Natural killer cell (primary cell): ENCODE measurements at places on chromosomes 7 and 10.

DNA sequence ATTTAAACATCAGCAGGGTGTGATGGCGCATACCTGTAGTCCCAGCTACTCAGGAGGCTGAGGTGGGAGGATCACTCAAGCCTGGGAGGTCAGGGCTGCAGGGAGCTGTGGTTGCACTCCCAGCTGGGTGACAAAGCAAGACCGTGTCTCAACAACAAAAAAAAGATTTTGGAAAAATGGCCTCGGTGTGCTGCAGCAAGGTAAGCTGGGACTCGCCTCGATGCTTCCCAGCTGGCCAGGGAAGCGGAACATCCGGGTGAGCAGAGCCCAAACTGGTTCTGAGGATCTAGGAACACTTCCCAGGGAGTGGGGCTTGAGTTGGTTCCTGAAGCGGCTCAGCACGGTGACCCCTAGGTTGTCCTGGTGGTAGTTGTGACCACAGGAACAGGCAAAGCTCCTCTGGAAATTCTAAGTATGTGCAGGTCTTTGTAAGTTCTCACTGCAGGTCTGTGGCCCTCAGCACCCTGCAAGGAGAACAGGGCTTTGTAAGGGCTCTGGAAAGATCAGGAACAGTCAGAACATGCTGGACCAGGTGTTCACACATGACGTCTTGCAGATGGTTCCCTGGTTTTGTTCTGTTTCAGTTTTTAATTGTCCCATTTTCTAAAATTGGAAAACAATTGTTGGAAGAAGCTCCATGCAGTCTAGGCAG, 38.6 kb upstream of the ZMIZ2 start:
- DNase-seq = no peak

- peak; percentile 81 for DNase-seq
Measured at GRCh38 chr10:84537447-84537931, 209.1 kb downstream of the CCSER2 start.

DNA sequence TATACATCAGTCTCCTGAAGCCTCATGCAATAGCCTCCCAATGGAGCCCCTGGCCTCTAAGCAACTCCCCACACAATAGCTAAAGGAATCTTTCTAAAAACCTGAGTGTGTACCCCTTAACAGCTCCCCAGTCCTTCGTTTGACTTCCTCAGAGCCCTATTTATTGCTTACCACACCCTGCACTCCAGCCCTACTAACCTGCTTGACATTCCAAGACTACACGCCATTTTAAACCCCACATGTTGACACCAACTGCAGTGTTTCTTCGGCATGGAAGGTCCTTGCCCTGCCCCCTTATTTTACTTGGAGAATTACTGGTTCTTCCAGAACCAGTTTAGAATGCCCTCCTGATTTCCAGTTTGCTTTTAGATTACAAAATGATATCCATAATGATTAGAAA, 10.8 kb downstream of the SRPK2 start:
- DNase-seq = no peak

- DNase-seq = no peak
Measured at GRCh38 chr7:139572704-139573385, 49.4 kb downstream of the CLEC2L start.

DNA sequence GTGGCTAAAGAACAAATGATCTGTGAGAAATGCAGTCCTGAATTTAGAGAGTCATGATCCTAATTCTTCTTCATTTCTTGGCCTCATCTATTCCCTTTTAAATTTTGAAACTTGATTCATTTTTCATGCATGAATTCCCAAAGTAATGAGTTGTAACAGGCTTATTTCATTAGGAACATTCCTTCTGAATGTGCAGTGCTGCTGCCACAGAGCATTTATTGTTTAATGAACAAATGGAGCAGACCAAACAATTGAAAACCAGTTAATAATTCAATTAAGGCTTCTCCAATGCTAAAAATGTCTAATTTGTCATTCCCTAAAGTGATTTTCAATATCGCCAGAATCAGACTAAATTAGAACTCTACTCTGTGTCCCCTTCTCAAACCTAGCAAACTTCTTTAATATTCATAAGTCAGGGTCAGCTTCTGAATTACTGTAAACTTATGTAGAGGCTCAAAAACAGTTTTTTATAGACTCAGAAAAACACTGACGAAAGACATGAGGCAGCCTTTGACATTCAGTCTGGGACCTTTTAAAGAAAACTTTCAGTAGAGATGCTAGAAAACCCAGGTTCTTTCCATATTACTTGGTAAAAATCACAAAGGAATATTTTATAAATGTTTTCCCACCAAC, 14.5 kb downstream of the LSMEM1 start:
- no peak for DNase-seq

DNA sequence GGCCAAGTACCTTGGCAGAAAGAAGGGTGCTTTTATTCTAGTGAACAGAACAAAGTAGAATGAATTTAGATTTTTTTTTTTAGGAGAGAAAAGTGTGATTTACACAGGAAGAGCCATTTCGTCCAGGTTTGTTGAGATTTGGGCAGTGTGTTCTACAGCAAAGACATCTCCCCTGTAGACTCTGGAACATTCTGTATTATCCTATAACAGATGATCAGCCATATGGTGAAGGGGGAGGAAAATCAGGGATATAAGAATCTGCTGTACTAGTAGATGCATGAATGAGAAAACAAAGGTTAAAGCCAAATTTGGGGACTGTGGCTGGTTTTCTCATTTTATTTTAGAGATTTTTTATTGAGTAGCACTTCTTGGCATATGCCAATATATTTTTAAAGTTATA, 453.7 kb upstream of the LRRTM3 start:
- no peak for DNase-seq

GRCh38 chr7:40200791-40201190, 66.0 kb downstream of the SUGCT start:
- DNase-seq = no peak

DNA sequence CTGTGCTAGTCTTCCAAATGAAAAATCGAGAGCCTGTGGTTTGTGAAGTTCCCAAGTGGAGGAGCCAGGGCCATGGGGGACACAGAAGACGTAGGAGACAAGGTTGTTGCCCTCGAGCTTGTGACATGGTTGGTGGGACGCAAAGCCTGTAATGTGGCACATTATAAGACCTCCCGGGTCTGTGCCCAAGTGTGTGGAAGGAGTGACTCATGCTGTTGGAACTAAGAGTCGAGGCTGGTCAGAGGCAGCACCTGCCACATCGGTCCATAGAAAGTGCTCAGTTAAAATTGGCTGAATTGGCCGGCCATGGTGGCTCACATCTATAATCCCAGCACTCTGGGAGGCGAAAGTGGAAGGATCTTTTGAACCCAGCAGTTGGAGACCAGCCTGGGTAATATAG, 27.0 kb upstream of the PODXL start:
- no peak for DNase-seq

DNA sequence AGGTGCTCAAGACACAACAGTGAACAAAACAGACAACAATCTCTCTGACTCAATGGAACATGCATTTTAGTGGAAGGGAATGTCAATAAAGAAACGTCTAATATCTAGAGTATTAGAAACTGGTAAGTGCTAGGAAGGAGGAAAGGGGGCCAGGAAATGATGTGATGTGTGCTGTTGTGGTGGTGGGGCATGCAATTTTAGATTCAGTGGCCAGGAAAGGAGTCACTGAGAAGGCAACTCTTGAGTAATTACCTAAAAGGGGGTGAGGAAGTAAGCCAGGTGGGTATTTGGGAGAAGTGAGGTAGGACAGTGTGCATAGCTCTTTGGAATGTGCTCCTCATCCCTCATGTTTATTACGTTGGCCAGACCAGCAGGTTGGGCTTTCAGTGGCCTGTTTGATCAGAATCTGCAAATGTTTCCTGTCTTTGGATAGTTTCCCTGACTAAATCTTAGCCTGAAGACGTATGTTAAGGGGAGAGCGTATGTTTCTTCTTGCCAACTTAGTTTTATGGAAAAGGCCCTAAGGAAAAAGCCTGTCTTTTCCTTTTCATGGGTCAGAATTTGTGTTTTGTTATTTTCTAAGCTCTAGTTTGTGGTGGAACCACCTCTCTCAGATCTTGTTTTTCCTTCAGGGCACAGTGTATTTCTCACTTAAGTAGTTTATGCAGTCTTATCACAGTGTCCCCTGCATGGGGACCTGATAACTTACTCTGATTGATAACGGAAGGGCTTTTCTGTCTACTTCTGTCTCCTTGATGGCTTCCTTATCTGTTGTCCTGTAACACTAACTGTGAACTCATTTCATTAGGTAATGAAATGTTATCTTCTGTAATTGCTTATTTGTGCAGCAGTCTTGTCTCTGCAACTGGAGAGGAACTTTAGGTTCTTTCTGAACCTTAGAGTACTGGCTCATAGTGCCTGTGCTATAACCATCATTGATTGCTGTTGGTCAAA, 203.7 kb downstream of the AUTS2 start:
- no peak for DNase-seq

DNA sequence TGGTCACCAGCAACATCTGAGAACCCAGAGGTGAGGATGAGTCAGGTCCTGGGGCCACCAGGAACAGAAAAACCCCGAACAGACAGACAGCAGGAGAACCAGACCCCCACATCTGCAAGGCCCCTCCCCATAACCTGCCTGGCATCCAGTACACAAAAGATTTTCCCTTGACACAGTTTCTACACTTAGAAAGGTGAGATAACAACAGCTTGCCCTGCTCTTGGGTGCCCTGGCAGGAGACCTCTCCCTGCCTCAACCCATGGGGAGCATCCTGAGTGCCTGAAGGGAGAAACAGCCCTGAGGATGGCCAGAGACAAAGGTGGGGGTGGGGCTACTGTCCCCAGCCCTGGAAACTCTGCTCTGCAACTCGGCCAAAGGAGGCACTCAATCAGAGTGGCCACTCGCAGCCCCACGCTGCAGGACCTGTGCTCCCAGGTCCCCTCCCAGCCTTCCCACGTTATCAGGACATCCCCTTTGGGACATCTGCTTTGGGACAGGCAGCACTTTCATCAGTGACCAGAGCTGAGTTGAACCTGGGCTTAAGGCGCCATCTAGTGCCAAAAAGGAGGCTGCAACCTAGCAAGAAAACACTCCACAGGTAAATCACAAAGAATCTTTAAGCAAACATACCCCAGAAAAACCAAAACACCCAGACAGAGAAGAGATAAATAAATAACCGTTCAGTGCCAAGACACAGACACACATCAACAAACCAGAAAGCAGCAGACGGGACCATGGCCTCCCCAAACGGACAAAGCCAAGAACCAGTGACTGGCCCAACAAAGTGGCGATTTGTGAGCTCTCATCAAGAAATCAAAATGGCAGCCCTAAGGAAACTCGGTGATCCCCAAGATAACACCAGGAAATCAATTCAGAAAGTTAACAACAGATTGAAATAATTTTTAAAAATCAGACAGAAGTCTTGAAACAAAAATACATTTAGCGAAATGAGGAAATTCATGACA, 233.7 kb downstream of the PTPRN2 start:
- no peak for DNase-seq

GRCh38 chr7:133853706-133854276, 273.3 kb upstream of the LRGUK start:
- no peak for DNase-seq

GRCh38 chr10:129962872-129963640, 1.0 kb downstream of the EBF3 start:
- no peak for DNase-seq

DNA sequence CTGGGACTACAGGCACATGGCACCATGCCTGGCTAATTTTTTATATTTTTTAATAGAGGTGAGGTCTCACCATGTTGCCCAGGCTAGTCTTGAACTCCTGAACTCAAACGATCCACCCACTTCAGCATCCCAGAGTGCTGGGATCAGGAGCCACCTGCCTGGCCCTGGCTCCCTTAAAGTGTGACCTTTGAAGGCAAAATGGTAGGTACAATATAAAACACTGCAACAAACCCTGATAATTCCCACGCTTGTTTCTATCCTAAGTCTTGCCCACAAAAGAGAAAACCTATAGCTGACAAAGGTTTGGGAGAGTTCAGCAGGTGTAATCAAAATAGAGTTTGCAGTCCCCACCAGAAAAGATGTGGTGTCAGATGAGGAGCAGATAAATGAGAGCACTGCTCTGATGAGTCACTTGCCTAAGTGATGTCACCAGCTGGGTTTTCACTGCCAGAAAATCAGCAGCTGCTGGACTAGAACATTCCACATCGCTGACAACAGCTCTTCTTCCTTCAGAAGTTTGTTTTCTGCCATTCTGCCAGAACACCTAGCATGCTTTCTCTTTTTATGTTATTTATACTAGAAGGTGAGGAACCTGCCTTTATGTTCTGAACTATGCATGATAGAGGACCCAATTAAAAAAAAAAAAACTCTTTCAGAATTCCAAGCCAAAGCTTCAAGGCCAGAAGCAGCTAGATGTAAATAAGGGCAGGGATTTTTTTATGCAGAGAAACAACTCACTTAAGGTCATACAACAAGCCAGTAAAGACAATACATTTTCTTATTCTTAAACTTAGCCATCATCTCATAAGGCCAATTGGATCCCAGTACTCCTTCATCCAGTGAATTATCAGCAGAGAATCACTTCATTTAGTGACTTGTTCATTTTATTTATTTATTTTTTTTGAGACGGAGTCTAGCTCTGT, 18.0 kb downstream of the PURB start:
- no peak for DNase-seq

DNA sequence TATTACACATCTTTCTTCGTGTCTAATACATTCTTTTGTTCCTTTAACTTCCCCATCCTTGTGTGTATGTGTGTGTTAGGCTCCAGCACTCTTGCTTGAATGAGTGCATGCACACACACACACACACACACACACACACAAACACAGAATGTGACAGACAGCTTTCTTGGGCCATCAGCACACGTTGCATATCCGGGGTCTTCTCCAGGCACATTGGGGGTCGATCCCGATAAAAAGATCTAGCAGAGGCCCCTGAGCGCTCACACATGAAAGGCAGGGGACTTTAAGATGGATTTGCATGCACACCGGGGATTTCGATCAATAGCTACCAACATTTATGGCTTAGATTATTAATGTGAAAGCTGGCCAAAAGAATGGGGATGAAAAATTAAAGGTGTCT, 4.5 kb downstream of the SKIDA1 start:
- no peak for DNase-seq

DNA sequence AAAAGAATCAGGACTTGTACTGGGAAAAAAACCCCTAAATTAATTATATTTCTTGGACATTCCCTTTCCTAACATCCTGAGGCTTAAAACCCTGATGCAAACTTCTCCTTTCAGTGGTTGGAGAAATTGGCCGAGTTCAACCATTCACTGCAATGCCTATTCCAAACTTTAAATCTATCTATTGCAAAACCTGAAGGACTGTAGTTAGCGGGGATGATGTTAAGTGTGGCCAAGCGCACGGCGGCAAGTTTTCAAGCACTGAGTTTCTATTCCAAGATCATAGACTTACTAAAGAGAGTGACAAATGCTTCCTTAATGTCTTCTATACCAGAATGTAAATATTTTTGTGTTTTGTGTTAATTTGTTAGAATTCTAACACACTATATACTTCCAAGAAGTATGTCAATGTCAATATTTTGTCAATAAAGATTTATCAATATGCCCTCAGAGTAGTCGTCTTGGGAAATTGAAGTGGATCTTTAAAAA, 6.6 kb downstream of the EMX2 start:
- no peak for DNase-seq

DNA sequence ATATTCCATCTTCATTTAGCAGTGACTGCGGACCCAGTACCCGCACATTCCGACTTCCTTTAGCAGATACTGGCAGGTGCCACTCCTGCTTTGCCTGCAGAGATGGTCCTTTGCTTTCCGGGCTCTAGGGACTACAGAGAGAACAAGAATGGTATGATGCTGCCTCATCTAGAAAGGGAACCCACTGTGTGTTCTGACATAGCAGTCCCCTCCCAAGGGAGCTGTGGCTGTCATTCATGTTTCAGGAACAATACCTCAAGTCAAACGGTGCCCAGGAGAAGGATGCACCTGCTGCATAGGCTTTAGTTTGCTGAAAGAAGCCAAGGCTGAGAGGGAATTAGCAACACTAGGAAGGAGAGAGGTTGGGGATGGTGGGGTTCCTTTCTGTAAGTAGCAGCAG, 15.9 kb upstream of the TMEM72 start:
- DNase-seq = no peak
